ENCODE measurements at places on chromosomes 7 and 10.

GRCh38 chr10:43132867-43133787, 5.1 kb upstream of the CSGALNACT2 start:
- DNase-seq, result no peak

DNA sequence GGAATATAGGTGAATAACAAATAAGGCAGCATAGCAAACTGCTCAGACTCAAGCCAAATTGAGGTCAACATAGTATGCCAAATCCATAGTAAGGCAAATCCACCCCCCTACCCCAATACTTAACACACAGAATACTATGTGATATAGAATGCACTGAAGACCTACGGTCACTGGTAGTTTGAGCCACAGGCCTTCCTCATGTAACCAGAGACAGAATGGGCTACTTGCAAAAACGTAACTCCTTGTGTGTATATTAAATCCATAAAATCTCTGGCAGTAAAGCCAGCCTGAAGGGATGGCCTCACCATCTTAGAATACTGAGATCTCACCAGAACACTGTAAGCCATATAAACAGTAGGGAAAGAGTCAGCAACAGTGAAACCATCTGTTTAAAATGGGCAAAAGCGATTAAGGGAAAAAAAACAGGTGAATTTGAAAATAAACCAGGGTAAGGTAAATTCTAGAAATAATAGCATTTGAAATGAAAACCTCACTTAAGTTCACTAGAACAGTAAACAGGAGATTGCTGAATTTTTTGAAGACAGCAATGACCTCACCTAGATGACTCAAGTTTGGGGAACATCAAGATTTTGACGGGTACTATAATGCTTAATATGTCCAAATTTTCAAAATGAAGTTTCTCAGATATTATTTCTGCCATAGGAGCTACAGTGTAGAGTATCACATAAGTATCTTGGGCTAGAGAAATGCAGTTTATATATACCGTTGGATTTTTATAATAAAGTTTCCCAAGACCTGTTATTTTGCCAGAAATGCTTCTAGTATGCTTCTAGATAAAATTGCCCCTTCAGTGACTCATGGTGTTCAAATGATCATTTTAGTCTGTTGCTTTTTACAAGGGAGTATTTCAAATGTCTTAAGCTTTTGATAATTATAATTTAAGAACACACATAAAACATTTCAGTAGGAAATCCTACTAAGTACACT, 13.9 kb downstream of the HNRNPA2B1 start:
- DNase-seq, result no peak

GRCh38 chr7:20828947-20829346, 42.3 kb upstream of the SP8 start:
- DNase-seq, result peak; percentile 75

DNA sequence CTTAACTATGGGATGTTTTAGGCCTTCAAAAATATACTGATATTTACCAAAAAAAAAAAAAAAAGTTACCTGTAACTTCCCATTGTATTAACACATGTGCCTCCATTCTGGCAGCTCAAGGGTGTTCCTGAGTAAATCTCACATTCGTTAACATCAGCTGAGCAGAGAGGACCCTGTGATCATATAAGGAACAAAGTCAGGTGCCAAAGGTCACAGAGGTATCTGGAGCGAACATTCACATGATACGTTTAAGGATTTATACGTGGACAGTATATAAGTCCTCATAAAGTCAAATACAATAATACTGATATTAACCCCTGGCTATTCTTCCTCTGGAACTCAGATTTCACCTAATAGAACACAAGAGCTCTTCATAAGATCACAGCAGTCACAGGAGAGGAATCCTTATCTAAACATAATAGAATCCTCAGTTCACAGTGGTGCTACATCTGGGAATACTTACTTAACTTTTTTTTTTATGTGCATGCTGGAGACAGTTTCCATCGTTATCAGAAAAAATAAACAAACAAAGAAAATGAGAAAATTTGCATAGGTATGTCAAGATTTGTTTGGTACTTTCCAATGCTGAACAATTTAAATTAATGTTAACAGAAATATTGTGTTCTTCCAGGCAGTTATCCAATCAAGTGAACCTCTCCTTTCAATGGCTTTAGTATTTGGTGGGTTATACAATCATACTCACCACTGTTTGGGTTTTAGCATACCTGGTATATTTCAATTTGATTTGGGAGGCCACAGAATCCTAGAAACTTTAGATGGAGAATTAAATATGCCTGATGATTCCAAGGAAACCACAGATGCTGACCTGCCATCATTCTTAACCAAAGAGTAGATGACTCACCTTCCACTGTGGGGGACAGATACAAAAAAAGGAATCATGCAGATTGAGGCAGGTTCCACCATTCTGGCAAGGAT, 6.6 kb downstream of the CUBN start:
- DNase-seq, result no peak

GRCh38 chr7:129438839-129439651, 4.8 kb downstream of the STRIP2 start:
- no peak for DNase-seq

- DNase-seq, result no peak
Observed at GRCh38 chr10:127907411-127908105, 655 bp downstream of the PTPRE start.

- no peak for DNase-seq
Observed at GRCh38 chr10:128191847-128192246, 65.6 kb upstream of the MKI67 start.

GRCh38 chr7:95335093-95335492, 10.8 kb upstream of the PON1 start:
- no peak for DNase-seq

GRCh38 chr10:74244097-74244685, 93.2 kb downstream of the ADK start:
- no peak for DNase-seq

DNA sequence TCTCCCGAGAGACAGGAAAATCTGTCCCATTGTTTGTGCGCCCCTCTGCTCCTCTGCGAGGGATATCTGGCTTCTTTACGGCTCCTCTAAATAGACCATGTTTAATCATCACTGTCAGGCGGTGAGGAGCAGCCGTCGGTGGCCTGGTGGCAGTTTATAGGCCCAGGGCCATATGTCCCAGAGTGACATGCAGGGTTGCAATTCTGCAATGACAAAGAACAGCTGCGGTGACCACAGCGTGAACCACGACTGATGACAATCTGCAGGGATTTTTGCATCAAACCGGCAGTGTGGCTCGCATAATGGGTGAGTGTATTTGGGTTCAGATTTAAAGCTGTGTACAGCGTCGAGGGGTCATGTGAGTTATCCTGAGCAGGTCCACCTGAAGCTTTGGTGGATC, 41.5 kb downstream of the GATA3 start:
- DNase-seq, result no peak

All from NCI-H1105 (cell line).